8988T (cell line): ENCODE measurements at places on chromosomes 7 and 10.

DNA sequence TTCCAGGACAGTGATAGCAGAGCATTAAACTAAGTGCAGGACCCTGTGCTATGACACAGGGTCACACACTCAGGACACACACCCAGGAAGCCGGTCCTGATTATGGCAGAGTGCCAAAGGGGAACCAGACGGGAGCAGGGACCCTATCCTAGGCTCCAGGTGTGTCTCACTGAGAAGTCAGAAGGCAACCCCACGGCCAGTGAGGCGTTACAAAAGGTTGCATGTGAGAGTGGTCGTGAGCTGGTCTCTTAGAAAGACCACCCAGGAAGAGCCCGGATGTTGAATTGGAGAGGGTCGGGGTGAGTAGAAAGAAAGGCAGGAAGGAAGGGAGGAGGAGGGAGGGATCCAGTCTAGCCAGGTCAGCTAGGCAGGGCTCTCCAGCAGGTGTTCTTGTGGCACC lies 31.0 kb downstream of the FRMPD2 start:
- DNase-seq: no peak

DNA sequence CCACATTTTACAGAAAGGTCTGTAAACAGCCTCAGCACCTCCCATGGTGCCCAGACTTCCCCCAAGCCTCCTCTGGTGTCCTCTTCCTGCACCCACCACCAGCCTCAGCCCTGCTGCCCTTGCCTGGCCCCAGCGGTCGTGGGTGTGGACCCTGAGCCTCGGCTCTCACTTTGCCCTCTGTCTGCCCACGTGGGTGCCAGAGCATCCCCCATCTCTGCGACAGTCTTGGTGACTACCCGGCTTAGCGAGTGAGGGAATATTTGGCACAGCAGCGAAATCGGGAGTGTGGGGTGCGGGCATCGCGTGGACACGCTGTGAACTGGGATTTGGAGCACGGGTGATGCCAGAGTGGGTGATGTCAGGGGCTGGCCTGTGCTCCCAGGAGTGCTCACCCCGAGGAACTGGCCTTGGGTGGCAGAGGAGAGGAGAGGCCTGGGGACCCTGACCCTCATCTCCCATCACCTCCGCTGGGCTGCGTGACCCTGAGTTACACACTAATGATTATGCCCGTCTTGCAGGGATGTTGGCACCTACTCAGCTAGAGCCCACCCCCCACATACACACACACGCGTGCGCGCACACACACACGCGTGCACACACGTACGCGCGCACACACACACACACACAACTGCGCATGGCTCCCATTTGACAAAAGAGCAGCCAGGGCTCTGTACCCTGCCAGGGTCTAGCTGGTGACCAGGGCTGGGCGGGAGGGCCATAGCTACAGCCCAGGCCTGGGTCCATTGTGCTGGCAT lies 8.7 kb downstream of the ELFN1 start:
- no peak for DNase-seq

- DNase-seq: peak; percentile 26
Observed at GRCh38 chr10:46555366-46555712, 1.1 kb downstream of the GPRIN2 start.

- no peak for DNase-seq
Observed at GRCh38 chr10:65320236-65321026, 1605.4 kb upstream of the LRRTM3 start.

DNA sequence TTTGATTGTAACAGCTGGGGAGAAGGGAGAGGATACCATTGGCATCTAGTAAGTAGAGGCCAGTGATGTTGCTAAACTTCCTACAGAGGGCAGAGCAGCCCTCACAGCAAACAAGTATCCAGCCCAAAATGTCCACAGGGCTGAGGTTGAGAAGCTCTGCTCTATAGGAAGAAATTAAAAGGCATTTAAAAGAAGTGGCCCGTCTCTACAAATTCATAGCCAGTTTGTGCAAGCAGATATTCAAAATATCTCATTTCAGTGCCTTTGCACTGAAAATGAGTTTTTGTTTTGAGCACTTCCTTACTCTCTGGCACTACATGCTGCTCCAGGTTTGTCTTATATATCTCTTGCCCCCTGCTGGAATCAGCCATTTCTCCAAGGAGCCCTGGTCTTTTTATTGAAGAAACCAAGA lies 330.0 kb downstream of the BBS9 start:
- DNase-seq: no peak
